ENCODE measurements at places on chromosomes 1 and 21. TPM values are rescaled to one million over a fixed set of nuclear protein-coding genes. Genes with fewer than 3 reads are reported as not detected.
A peak's percentile ranks its signal among the peaks of the same experiment; 100 is the strongest.

MIER1 gene
- total RNA-seq: 67.5 TPM

CENPF gene
- total RNA-seq: 56.7 TPM

RGS16 gene
- total RNA-seq: 33.0 TPM

TFF2 gene
- not detected for total RNA-seq

MAEL gene
- total RNA-seq: not detected

ANKRD34A gene
- total RNA-seq: 9.1 TPM

RAB42 gene
- total RNA-seq: not detected

KCNH1 gene
- not detected for total RNA-seq

HOOK1 gene
- 1.1 TPM for total RNA-seq

CDC7 gene
- total RNA-seq: 16.1 TPM

GRCh38 chr1:159849626-159850366, 12.7 kb downstream of the VSIG8 start:
- no peak for DNase-seq

DNA sequence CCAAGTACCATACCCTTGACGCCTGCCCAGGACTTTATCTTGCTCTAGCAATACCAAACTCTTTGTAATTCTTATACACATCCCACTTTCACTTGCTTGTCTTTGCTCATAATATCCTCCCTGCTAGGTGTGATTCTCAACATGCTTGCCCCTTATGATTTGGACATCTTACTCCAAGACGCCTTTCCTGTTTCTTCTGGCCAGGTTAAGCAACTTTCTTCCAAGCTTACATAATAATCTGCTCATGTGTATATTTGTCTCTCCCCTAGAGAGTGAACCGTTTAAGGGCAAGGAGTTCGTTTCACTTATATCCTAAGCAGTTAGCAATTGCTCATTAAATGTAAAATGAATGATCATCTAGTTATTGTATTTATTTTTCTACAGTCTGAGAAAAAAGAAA, 21.8 kb downstream of the CRYZL1 start:
- no peak for DNase-seq

GRCh38 chr1:15681349-15682292, 2.5 kb upstream of the PLEKHM2 start:
- DNase-seq: no peak

- no peak for DNase-seq
These were observed 5.6 kb upstream of the S100A7 start for GRCh38 chr1:153465811-153466636.

DNA sequence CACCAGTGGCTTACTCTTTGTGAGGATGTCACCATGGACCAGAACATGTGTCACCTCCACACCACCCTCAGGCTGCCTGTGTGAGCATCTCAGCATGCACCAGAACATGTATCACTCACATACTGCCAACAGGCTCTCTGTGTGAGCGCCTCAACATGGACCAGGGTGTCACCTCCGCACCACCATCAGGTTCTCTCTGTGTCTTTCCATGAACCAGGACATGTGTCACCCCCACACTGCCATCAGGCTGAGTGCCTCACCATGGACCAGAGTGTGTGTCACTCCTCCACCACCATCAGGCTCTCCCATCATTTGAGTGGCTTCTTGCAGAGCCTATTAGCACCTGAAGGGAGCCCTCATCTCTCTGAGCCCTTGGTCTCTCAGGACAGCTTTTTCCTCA, 125.2 kb downstream of the ZNF648 start:
- no peak for DNase-seq

DNA sequence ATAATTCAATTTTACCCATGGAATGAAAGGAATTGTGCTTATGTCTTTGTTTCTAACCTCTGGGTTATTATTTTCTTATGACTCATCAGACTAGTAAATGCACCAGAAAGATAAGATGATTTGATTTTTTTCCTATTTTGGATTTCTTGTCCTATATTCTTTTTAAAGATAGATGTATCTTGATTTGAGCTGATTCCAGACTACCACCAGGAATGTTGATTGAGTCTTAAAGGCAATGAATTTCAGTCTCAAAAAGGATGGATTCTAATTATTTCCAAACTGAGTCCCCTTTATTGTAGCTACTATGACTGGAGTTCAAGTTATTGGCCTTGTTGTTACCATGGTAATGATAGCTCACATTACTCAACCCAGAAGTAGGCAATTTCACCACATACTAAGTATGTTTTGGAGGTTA, 95.8 kb upstream of the RGS4 start:
- DNase-seq: no peak

DNA sequence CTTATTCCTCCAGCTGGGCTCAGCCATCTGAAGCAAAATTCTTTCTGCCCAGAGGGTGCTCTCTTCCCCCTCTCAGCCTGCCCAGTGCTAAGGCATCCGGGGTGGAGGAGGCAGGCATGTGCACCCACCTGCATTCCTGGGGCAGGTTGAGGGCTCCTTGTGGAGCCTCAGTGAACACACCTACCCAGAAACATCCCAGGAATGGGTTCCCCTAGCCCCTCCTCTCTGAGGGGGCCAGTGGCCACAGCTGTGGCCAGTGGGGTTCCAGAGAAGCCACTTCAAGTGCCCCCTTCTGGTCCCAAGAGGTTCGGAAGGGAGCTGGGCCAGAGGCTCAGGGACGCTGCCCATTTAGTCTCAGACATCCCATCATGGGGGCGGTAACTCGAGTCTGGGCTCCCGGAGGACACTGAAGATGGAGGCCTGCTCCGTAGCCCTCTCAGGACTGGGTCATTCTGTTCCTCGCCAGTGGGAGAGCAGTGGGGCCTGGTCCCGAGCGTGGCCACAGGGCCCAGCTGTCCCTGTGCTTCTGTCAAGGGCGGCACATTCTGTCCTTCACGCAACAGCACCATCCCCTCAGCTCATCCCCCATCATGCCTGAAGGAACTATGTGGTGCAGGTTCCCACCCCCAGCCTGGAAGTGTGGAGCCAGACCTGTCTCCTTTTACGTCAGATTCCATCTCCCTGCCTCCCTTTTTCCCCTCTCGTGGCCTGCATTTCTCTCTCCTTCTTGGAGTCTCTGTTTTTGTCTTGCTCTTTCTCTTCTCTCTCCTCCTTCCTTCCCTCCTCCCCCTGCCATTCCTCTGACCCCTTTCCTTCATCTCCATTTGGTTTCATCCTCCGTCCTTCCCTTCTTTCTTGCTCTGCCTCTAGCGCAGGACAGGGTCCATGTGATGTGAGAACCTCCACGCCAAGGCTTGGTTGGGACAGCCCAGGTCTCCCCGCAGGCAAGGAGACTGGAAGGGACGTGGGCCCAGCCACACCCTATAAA, 49.6 kb upstream of the KDM4A start:
- DNase-seq: no peak

DNA sequence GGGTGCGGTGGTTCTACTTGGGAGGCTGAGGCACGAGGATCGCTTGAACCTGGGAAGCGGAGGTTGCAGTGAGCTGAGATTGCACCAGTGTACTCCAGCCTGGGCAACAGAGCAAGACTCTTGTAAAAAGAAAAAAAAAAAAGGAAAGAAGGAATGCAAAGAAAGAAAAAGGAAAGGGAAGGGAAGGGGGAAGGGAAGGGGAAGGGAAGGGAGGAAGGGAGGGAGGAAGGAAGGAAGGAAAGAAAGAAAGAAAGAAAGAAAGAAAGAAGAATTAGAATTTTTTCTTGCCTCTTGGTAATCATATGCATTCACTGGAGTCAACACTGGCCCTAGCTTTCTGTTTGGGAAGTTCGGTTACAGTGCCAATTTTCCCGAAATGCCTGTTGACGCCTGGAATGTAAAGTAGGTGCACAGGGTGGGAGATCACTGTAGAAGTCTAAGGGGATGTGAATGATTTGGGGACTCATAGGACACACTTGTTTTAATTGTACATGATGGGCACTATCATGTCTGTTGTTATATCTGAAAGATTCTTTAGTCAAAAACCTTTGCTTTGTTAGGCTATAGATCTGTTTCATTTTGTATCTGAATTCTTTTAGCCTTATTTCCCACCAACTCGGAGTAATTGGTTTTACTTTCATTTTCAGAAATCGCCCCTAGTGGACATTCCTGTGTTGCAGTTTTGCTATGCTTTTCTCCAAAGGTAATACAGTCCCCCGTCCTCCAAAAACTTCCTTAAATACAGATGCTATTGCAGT, 59.8 kb upstream of the MORC3 start:
- DNase-seq: no peak

GRCh38 chr1:205477759-205478247, 22.0 kb upstream of the BLACAT1 start:
- no peak for DNase-seq

GRCh38 chr1:240100371-240100934, 8.8 kb downstream of the FMN2 start:
- no peak for DNase-seq

GRCh38 chr1:117312453-117313138, 54.7 kb upstream of the MAN1A2 start:
- no peak for DNase-seq

- DNase-seq: peak; percentile 83
These were observed 12.1 kb downstream of the MCL1 start for GRCh38 chr1:150567341-150567716.

DNA sequence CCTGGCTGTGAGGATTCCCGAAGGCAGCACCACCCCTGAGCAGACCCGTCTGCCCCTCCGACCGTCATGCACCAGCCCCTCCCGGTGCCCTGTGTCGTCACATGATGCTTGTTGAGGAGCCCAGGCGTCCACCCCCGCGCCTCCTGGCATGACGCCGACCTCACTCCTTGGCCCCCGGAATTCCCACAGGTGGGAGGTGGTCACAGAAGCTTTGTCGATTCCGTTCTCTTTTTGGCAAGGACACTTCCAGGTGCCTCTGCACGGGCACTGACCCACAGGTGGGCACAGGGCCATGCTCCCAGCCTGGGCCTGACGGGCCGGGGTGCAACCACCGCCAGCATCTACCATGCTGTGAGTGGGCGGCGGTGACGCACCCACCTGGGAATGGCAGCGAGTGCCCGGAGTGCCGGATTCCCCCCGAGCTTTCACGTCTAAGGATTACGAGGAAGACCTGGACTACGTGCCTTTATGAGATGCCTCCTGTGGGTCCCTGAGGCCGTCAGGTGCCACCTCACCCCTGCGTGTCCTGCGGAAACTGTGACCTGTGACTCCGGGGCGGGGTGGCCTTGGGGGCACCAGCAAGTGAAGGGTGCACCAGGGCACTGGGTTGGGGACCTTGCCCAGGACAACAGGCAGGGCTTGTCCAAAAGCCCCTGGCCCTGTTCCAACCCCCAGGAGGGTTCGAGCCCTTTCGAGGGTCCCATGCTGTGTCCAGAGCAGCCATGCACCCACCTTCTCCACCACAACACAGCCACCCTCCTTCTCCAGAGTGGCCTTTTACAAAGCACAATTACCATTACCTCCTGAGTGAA, 31.4 kb upstream of the COL6A1 start:
- no peak for DNase-seq
